ENCODE measurements at places on chromosomes 6 and 20.

- DNase-seq = no peak
These were observed 46.4 kb upstream of the TGM2 start for GRCh38 chr20:38211200-38212097.

- no peak for DNase-seq
These were observed 95.3 kb downstream of the CDKAL1 start for GRCh38 chr6:20629509-20629908.

- no peak for DNase-seq
These were observed 12.3 kb downstream of the LBP start for GRCh38 chr20:38358556-38358955.

DNA sequence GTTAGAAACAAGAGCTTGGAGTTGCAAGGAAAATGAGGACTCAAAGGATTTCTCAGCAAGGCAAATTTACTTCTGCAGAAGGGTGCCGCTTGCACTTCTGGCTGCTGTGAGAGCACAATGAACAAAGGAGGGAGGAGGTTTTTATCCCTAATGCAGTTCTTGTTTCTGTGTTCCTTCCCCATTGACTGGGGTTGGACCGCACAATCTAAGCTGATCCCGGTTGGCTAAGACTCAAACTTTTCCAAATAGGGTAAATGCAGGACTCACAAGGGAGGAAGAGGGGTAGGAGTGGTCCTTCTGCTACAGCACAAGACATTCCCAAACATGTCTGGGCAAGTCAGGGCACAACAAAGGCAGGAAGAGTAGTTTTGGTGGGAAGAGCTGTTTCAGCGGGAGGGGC, 249.6 kb upstream of the MOCS1 start:
- DNase-seq = no peak

DNA sequence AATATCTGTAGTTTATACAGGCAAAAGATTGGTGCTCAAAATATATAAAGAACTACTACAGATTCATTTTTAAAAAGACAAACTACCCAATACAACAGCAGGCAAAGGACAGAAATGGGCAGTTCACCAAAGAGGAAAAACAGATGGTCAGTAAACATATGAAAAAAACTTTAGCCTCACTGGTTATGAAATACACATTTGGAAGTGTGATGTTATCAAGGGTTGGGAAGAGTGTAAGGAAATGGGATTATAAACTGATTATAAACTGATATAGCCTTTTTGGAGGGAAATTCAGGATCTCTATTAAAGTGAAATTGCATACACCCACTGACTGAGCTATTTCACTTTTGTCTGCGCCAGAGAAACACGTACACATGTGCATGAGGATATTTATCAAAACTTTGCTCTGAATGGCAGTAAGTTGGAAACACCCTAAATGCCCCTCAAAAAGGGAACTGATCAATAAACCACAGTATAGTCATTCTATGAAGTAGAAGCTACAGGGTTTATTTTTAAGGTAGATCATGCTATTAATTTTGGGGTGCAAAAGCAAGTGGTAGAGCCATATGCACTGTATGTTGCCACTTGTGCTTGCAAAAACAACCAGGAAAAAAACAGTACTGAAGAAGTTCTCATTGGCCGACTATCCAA, 32.2 kb upstream of the ARFGEF2 start:
- DNase-seq = no peak

DNA sequence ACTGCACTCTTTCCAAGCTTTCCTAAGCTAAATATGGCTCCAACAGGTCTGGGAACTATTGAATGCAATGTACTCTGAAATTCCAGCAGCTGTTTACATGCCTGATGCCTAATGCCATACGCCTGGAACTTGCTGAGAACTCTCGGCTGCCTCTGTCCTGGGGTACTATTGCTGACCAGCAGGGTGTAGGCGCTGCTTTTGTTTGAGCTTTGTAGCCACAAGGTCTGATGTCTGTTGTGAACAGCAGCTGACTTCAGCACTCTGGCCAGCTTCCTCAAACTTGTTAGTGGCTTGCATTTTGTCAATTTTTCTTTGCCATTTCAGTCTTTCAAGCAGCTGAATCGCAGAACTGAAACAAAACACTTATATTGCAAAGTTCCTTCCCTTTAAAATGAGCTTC, 26.7 kb downstream of the SAYSD1 start:
- DNase-seq = no peak

DNA sequence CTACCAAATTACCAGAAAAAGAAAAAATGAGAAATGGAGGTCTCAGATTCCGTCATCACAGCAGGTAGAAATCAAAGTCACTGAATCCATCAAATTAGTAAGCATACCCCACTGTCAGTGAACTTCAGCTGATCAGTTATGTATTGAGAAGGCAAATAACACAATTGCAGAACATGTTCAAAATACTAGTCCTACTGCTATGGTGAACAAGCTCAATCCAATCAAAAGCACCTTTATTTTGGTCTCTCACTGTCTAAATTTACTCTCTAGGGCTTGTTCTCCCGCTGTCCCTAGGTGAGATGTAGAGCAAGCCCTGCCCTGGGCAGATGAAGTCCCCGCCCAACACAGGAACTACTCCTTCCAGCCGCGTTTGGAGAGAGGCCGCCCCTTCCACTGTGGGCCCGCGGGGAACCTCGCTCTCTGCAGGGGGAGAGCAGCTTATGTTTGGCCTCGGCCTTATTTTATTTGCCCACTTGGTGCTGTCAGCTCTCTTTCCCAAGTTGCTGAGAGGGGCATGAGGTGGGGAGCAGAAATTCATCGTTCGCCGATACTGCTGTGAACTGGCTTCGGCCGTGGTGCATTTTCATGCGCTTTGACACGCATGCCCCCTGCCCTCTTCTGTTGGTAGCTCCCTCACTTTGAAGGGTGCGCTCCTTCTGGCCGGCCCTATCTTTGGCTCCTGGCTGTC, 14.3 kb upstream of the MAP1LC3A start:
- DNase-seq = peak; percentile 20
